ENCODE measurements at places on chromosomes 2 and 18. TPM values are rescaled to one million over a fixed set of nuclear protein-coding genes. Genes with fewer than 3 reads are reported as not detected.

Gene FAP
- polyA plus RNA-seq = not detected

Gene NDC80
- 2.5 TPM for polyA plus RNA-seq

Gene DES
- polyA plus RNA-seq = not detected

Gene RELCH
- polyA plus RNA-seq = 5.5 TPM

Gene MCFD2
- 25.2 TPM for polyA plus RNA-seq

Gene CLEC4F
- not detected for polyA plus RNA-seq

Gene IL1A
- polyA plus RNA-seq = not detected

Gene GCFC2
- polyA plus RNA-seq = 26.9 TPM

Gene LYG2
- not detected for polyA plus RNA-seq

Gene ATIC
- polyA plus RNA-seq = 137 TPM

Gene GRB14
- polyA plus RNA-seq = not detected

Gene CD8B2
- not detected for polyA plus RNA-seq

Gene REG3A
- not detected for polyA plus RNA-seq

Gene CD28
- polyA plus RNA-seq = 1.3 TPM

Gene PTCD3
- 47.9 TPM for polyA plus RNA-seq

Gene NGEF
- polyA plus RNA-seq = not detected

Gene SCYGR4
- not detected for polyA plus RNA-seq

Gene ST8SIA3
- not detected for polyA plus RNA-seq

Gene KCNG3
- polyA plus RNA-seq = not detected

Gene GPR75
- polyA plus RNA-seq = 0.10 TPM

Gene SRD5A2
- not detected for polyA plus RNA-seq

Gene PLB1
- polyA plus RNA-seq = not detected

Gene ZNF892
- 0.53 TPM for polyA plus RNA-seq

Gene KCNG2
- not detected for polyA plus RNA-seq

Gene SERPINB12
- not detected for polyA plus RNA-seq

Gene HOXD13
- polyA plus RNA-seq = not detected

Gene OBSL1
- not detected for polyA plus RNA-seq

Gene DLGAP1
- not detected for polyA plus RNA-seq

Gene RAB27B
- polyA plus RNA-seq = 1.1 TPM

Gene MARCO
- polyA plus RNA-seq = not detected

Gene GREB1
- polyA plus RNA-seq = not detected

Gene C2orf76
- polyA plus RNA-seq = 19.5 TPM

Gene MRO
- not detected for polyA plus RNA-seq

Gene IL1RL1
- polyA plus RNA-seq = not detected

Gene TMEM200C
- polyA plus RNA-seq = not detected

Gene LRRC30
- polyA plus RNA-seq = not detected

Gene CSRNP3
- polyA plus RNA-seq = not detected

Gene TUBA3D
- polyA plus RNA-seq = not detected

Gene LDAH
- 15.4 TPM for polyA plus RNA-seq

Gene C2orf15
- polyA plus RNA-seq = 2.0 TPM

Gene IMP4
- 102 TPM for polyA plus RNA-seq

Gene SNORC
- polyA plus RNA-seq = not detected

Gene TRMT61B
- polyA plus RNA-seq = 20.0 TPM

Gene AGXT
- not detected for polyA plus RNA-seq

Gene LRP2
- not detected for polyA plus RNA-seq

Gene ATP5F1A
- polyA plus RNA-seq = 418 TPM

Gene DSG1
- not detected for polyA plus RNA-seq

Gene FAM237A
- polyA plus RNA-seq = not detected

Gene CREG2
- polyA plus RNA-seq = 0.06 TPM

Gene CTAGE1
- polyA plus RNA-seq = not detected

Gene GKN2
- polyA plus RNA-seq = not detected

Gene CXCR1
- polyA plus RNA-seq = 0.35 TPM

Gene HTR2B
- polyA plus RNA-seq = not detected

Gene PDE1A
- polyA plus RNA-seq = not detected
